ENCODE measurements at places on chromosomes 12 and 14.
A peak's percentile ranks its signal among the peaks of the same experiment; 100 is the strongest.

DNA sequence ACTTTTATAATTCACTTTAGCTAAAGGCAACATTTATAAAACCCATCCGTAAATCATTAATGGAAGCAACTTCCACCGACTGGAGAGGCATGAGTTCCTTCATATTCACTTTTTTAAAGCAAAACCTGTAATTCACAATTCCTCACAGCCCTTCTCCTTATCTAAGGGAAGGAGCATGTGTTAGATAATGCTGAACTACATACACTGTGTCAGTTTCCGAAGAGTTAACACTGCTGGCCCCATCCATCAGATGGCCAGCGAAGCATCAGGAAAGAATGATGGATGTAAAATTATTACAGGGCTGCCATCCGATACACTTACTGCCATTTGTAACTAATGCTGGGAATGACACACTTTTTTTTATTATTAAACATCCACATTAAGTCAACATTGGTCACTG, 392.8 kb downstream of the SOX5 start:
- DNase-seq: no peak

- DNase-seq: no peak
Observed at GRCh38 chr12:77236066-77236465, 170.7 kb upstream of the E2F7 start.

DNA sequence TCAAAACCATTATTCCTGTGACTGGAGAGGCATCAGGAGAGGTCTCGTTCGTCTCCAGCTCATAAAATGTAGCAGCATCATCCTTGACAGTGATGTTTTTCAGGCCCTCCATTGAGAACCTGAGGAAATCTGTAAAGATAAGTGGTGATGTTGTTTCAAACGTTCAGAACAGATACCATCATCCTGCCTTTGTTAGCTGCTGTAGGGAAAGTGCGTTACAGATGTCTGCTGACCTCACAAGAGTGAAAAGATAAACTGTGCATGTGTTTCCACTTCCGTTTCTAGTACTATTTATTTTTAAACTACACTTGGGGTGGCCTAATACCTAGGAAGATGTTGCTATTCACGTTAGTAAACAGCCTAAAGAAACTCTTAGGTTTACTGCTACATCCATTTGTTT, 28.4 kb downstream of the BCL2L14 start:
- DNase-seq: no peak

GRCh38 chr12:125070661-125071390, 5.6 kb downstream of the AACS start:
- DNase-seq: no peak

DNA sequence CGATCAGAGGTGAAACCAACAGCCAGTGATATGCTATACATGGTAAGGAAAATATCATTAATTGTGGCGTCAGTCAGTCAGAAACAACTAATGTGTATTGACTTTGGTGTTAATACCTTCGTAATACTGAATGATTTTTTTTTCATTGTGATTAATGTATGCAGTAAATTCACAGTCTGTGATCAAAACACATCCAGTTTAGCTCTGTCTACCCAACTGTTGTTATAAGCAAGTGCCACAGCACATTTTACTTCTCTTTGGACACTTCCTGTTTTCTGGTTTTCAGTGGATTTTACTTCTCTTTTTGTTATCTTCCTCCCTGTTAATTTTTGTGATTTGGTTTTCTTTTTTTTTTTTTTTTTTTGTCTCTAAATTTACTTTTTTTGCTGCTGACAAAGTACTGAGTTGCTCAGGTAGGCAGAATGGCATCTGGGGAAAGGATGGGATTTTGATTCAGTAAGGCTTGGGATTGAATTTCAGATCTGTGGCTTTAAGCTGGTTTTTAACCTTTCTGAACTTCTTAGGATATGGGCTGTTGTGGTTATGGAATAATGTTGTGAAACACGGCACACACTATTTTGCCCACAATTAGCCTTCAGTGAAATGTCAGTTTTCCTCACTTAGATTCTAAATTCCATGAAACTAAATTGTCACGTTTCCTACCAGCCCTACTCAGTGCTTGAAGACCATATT, 604 bp downstream of the GLIPR1 start:
- DNase-seq: no peak

GRCh38 chr14:39266525-39266870, 32.8 kb downstream of the MIA2 start:
- no peak for DNase-seq

DNA sequence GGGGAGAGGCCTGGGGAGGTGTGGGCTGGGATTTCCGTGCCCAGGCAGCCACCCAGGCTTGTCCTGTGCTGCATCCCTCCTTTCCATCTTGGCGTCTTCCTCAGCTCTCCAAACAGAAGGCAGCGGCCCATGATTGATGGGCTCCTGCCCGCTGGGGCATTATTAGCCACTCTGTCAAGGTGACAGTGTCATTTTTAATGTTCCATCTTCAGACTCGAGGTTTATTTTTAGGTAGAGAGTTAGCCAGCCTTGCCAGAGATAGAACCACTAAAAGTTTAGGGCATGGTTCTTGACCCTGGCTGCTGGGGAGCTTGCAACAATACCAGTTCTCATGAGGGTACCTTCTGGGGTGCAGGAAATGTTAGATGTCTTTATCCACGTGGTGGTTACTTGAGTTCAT, 90.1 kb downstream of the AACS start:
- DNase-seq: no peak

DNA sequence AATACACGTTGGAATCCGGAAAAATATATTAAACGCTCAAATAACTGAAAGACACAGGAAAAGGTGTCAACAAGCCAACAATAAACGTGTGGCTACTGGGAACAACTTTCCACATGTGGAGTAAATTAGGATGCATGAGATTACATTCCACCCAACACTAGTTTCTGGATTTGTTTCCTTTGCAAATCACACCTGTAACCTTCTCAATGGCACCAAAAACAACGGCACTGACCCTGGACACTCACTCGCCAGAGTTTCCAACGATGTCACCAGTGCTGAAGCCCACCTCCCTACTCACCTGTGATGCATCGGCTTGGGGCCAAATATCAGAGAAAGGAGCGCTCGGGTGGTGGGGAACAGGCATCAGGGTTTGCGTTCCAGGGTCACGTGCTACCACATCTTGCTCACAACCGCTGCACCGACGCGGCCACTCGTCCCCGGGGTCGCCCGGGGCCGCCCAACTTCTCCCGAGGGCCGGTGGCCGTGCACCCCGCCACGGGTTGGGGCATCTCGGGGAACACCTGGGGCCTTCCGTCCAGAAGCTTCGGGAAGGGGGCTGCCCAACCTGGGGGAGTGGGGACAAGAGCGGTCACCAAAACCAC, 629 bp downstream of the PRDM4 start:
- DNase-seq: peak; percentile 6

DNA sequence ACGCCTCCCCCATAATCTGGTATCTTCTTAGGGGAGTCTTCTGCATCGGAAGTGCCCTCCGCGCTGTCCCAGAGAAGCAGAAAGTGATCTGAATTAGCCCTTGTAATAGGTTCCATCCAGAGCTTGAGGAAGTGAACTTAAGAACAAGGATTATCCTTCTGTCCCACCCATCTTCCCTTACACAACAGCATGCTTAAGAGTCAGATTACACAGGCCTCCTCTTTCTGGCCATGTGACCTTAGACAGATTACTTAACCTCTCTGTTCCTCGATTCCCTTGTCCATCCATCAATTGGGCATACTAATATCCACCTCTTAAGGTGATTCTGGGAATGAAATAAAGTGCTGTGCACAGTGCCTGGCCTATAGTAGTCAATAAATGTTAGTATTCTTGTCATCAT, 11.4 kb downstream of the CABP1 start:
- DNase-seq: no peak
